ENCODE measurements at places on chromosomes 7 and 10. TPM values are rescaled to one million over a fixed set of nuclear protein-coding genes. Genes with fewer than 3 reads are reported as not detected.

DNA sequence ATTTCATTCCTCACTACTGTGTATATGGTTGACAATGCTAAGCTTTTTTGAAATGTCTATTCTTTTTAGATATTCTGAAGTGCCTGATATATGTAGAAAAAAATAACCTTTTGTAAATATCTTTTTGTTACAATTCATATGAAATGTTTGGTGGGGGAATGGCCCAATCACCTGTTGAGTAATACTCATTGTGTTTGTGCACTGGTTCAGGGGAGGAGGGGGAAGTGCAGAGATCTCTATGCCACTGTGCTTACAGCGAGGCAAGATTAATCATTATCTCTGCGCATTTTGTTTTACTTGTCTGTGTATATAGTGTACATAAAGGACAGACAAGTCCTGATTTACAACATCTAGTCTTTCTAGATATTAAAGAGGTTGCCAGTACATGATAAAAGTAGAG, 25.2 kb downstream of the NUP42 start:
- no peak overlapping the region for H3K27ac ChIP-seq
- peaks cover 19% of the 10 kb centered on the region for H3K27me3 ChIP-seq
- no peak overlapping the region for H3K4me3 ChIP-seq

DNA sequence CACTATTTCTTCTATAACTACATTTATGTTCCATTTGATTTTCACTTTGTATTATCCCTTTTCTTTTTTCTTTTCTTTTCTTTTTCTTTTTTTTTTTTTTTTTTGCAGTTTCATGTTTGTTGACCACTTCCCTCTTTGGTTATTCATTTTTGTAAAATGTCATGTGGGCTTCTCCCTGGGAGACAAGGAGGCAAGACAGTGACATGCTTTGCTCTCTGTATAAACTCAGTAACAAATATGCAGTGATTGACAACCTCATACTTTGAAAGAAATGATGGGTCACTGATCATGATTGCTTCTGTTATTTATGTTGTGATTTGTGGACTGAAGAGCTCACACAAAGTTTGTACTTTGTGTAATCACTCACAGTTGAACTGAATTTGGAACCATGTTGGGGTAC, 90.2 kb upstream of the ABI1 start:
- no peak overlapping the region for H3K4me3 ChIP-seq
- H3K36me3 ChIP-seq: peaks cover 14% of the 10 kb centered on the region
- peaks cover 14% of the 10 kb centered on the region for H3K27me3 ChIP-seq
- no peaks in the 10 kb centered on the region for H3K4me1 ChIP-seq
- DNase-seq: no peak

GRCh38 chr10:113179265-113179664, 229.2 kb downstream of the TCF7L2 start:
- H3K27ac ChIP-seq: no peak overlapping the region
- DNase-seq: no peak
- no peaks in the 10 kb centered on the region for H3K27me3 ChIP-seq
- H3K4me3 ChIP-seq: no peak overlapping the region
- no peaks in the 10 kb centered on the region for H3K4me1 ChIP-seq

- H3K4me3 ChIP-seq: no peak overlapping the region
- H3K36me3 ChIP-seq: no peaks in the 10 kb centered on the region
- H3K4me1 ChIP-seq: no peaks in the 10 kb centered on the region
- DNase-seq: no peak
- no peaks in the 10 kb centered on the region for H3K27me3 ChIP-seq
Measured at GRCh38 chr10:25646371-25646770, 287.7 kb upstream of the MYO3A start.

The SUGCT gene
- total RNA-seq: 0.74 TPM

The NEUROD6 gene
- not detected for total RNA-seq

The SPDYE11 gene
- not detected for total RNA-seq

The CTAGE15 gene
- 0.28 TPM for total RNA-seq

The TLX1 gene
- total RNA-seq: not detected

The EVX1 gene
- total RNA-seq: not detected
